ENCODE measurements at places on chromosomes 2 and 18. TPM values are rescaled to one million over a fixed set of nuclear protein-coding genes. Genes with fewer than 3 reads are reported as not detected.

DNA sequence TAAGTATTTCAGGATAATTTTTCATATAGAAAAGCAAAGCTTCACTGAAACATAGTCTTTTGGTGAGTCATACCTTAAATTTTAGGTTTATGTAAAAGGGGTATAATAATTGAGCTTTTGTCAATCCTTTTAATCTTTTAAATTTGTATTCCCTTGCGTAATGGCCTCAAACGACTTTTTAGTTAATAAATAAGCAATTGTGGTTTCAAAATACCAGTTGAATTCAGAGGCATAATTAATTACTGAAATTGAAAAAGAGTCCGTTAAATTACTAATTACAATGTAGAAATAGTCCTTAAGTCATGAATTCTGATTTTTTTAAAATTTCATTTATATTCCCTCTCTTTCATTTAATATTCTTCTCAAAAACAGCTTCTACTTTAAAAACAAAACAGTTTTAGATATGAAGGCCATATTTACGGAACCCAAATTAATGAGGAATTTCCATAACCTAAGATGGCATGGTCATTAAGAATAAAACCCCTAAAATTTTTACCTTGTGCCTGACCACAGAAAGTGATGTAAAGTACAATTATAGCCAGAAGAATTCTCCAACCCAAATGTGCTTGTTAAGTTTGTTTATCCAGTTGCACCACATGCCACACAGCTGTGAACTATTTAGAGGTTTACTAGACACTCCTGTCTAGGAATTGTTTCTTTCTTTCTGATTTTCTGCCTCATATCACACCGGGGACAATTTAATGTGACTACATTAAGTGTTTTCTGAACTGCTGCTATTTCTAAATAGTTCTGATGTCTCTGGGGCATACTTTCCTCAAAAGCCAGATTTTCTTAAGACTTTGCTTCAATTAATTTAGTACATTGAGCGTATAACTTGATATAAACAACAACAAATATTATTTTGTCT is 60.7 kb upstream of the ITGA4 start:
- no peak for DNase-seq
- no peak overlapping the region for H3K4me3 ChIP-seq
- H3K27me3 ChIP-seq, result no peaks in the 10 kb centered on the region
- no peaks in the 10 kb centered on the region for H3K36me3 ChIP-seq

- H3K27me3 ChIP-seq, result peaks cover 18% of the 10 kb centered on the region
- no peak overlapping the region for H3K4me3 ChIP-seq
- no peaks in the 10 kb centered on the region for H3K4me1 ChIP-seq
- DNase-seq, result no peak
Observed at GRCh38 chr2:176845718-176846117, 366.9 kb upstream of the HNRNPA3 start.

GRCh38 chr2:154455166-154455565 is 243.3 kb upstream of the KCNJ3 start:
- no peak overlapping the region for H3K27ac ChIP-seq
- DNase-seq, result no peak
- no peaks in the 10 kb centered on the region for H3K4me1 ChIP-seq
- no peaks in the 10 kb centered on the region for H3K36me3 ChIP-seq
- no peak overlapping the region for H3K4me3 ChIP-seq

GRCh38 chr2:160328811-160329527 is 128.9 kb upstream of the ITGB6 start:
- peaks cover 45% of the 10 kb centered on the region for H3K4me1 ChIP-seq
- no peak overlapping the region for H3K4me3 ChIP-seq
- no peak for DNase-seq

GRCh38 chr2:80050246-80050645 is 254.3 kb downstream of the LRRTM1 start:
- DNase-seq, result no peak
- no peaks in the 10 kb centered on the region for H3K36me3 ChIP-seq
- H3K4me3 ChIP-seq, result no peak overlapping the region
- no peaks in the 10 kb centered on the region for H3K27me3 ChIP-seq
- no peaks in the 10 kb centered on the region for H3K4me1 ChIP-seq
- no peak overlapping the region for H3K27ac ChIP-seq

- peaks cover 20% of the 10 kb centered on the region for H3K27me3 ChIP-seq
- no peak overlapping the region for H3K4me3 ChIP-seq
- H3K36me3 ChIP-seq, result no peaks in the 10 kb centered on the region
- peak; percentile 9 for DNase-seq
Observed at GRCh38 chr2:129812071-129812470, 167.4 kb upstream of the RAB6C start.

DNA sequence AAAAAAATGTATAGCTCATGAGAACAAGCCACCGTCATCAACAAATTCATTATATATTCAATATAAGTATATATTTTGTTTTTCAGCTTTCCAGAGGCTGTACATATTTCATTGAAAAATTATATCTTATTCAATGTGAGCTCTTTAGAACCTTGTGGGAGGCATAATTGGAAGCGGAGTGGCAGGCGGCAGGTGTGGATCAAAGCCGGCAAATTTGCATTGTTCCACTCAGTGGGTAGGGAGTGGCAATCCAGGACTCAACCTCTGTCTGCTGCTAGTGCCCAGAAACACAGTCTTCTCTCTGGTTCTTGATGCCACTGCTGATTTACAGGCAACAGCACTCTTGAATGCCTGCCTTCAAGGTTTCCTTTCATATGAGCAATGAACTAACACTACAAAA is 46.9 kb downstream of the GCA start:
- no peaks in the 10 kb centered on the region for H3K36me3 ChIP-seq
- DNase-seq, result no peak
- H3K4me3 ChIP-seq, result no peak overlapping the region
- peaks cover 18% of the 10 kb centered on the region for H3K4me1 ChIP-seq
- H3K27me3 ChIP-seq, result no peaks in the 10 kb centered on the region

- H3K4me1 ChIP-seq, result no peaks in the 10 kb centered on the region
- no peaks in the 10 kb centered on the region for H3K36me3 ChIP-seq
- H3K27ac ChIP-seq, result no peak overlapping the region
- H3K27me3 ChIP-seq, result no peaks in the 10 kb centered on the region
Observed at GRCh38 chr2:123652320-123652719, 372.8 kb upstream of the CNTNAP5 start.

GRCh38 chr18:998936-999335 is 94.3 kb downstream of the ADCYAP1 start:
- no peaks in the 10 kb centered on the region for H3K4me1 ChIP-seq
- H3K27ac ChIP-seq, result no peak overlapping the region
- DNase-seq, result no peak
- no peak overlapping the region for H3K4me3 ChIP-seq
- peaks cover 9% of the 10 kb centered on the region for H3K27me3 ChIP-seq
- H3K36me3 ChIP-seq, result no peaks in the 10 kb centered on the region

- no peak overlapping the region for H3K4me3 ChIP-seq
- DNase-seq, result no peak
- H3K4me1 ChIP-seq, result no peaks in the 10 kb centered on the region
- no peaks in the 10 kb centered on the region for H3K27me3 ChIP-seq
- H3K27ac ChIP-seq, result no peak overlapping the region
Observed at GRCh38 chr2:83686863-83687262, 772.2 kb downstream of the SUCLG1 start.

GRCh38 chr2:143144813-143145455 is 15.7 kb downstream of the ARHGAP15 start:
- H3K36me3 ChIP-seq, result no peaks in the 10 kb centered on the region
- no peak overlapping the region for H3K27ac ChIP-seq
- H3K4me3 ChIP-seq, result no peak overlapping the region
- no peaks in the 10 kb centered on the region for H3K4me1 ChIP-seq
- no peak for DNase-seq
- no peaks in the 10 kb centered on the region for H3K27me3 ChIP-seq

GRCh38 chr18:34493566-34494358 is 216.3 kb upstream of the DTNA start:
- no peak overlapping the region for H3K27ac ChIP-seq
- H3K4me1 ChIP-seq, result no peaks in the 10 kb centered on the region
- H3K36me3 ChIP-seq, result peaks cover 18% of the 10 kb centered on the region
- DNase-seq, result peak; percentile 44
- H3K4me3 ChIP-seq, result peak overlapping the region; percentile 70
- H3K27me3 ChIP-seq, result peaks cover 8% of the 10 kb centered on the region

DNA sequence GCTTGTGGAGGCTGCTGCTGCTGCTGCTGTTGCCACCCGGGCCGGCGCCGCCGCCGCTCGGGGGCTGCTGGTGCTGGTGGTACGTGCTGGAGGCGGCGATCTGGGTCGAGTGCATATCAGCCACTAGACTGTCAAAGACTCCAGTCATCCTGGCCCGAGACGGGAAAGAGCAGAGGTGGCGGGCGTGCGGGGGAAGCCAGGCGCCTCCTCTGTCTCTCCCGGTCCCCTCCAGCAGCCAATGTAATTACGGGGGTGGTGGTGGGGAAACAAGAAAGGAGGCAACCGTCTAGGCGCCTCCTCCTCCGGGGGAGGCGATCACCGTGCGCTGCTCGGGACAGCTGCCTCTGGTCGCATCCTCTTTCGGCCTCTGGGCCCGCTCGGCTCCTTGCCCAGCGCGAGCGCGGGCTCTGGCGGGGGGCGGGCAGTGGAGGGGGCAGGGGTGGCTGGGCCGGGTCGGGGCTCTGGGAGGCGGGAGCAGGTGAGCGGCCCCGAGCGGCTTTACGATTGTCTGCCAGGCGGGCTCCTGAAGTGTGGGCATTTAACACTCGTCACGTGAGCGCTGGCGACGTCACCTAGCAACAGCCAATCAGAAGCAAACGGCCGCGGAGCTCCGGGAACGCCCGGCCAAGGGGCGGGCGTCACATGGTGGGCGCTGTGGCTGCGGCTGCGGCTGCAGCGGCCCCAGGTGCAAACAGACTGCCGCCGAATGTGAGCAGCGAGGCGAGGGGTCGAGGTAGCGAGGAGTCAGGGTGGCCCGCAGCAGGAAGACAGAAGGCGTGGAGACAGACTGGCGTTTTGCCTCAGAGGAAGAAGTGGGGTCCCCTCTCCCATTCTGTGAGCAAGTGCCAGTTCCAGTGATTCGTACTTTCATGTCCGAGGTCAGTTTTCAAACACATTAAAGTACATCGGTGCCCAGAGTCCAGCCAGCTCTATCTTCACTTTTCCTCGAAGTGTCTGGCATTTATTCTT is at the start of gene DLX2:
DLX2 (minus strand) TSS at position 510 of the 969 bp plus-strand sequence; CDS start at position 148, 362 bp downstream.
- H3K4me1 ChIP-seq, result peaks cover 39% of the 10 kb centered on the region
- H3K27ac ChIP-seq, result peak within 1 kb of the TSS; percentile 83
- H3K27me3 ChIP-seq, result peaks cover 64% of the 10 kb centered on the region
- peak within 1 kb of the TSS; percentile 98 for H3K4me3 ChIP-seq
- peaks cover 24% of the 10 kb centered on the region for H3K36me3 ChIP-seq

DNA sequence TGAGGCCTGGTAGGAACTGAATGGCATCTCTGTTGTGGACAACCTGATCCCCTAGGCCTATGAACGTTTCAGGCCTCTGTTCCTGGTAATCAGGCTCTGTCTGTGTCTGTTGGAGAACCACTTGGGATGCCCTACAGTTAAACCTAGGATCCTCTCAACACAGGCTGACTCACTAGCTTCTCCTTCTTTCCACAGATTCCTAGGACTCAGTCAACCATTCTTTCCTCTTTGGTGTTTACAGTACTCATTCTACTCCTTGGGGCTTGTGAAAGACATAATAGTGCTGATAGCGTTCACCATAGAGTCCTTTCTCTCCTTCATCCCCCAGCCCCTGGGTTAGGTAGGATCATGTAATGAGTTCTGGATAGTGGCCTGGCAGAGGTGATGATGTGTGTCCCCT is 544.3 kb downstream of the METTL4 start:
- DNase-seq, result no peak
- H3K4me3 ChIP-seq, result no peak overlapping the region
- no peaks in the 10 kb centered on the region for H3K36me3 ChIP-seq

- DNase-seq, result no peak
- H3K27me3 ChIP-seq, result no peaks in the 10 kb centered on the region
- H3K27ac ChIP-seq, result no peak overlapping the region
- peaks cover 8% of the 10 kb centered on the region for H3K4me1 ChIP-seq
Observed at GRCh38 chr2:62511636-62512035, 5.6 kb upstream of the TMEM17 start.

DNA sequence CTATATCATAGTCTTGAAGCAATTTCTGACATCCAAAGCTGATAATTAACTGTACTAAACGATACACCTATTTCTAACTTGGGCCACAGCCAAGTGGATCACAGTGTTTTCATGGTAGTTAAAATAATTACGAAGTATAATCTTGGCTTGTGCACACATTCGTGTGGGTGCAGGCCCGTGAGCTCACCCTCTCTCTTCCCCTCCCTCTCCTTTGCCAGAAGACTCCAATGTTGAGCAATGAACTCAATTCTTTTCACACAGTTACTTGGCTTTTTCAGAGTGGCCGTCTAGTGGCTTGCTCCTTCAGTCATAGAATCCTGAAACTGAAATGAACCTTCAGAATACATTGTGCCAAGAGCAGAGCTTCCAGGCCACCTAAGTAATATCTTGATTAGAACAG is 178.7 kb downstream of the NCKAP5 start:
- H3K4me1 ChIP-seq, result no peaks in the 10 kb centered on the region
- no peak overlapping the region for H3K27ac ChIP-seq
- DNase-seq, result no peak

GRCh38 chr2:25572638-25573037 is 100.7 kb downstream of the DTNB start:
- no peak for DNase-seq
- H3K27me3 ChIP-seq, result no peaks in the 10 kb centered on the region
- no peak overlapping the region for H3K4me3 ChIP-seq
- no peak overlapping the region for H3K27ac ChIP-seq
- H3K36me3 ChIP-seq, result no peaks in the 10 kb centered on the region
- no peaks in the 10 kb centered on the region for H3K4me1 ChIP-seq

- DNase-seq, result no peak
- no peaks in the 10 kb centered on the region for H3K4me1 ChIP-seq
- no peak overlapping the region for H3K27ac ChIP-seq
- no peaks in the 10 kb centered on the region for H3K36me3 ChIP-seq
Observed at GRCh38 chr2:104371087-104371781, 482.7 kb upstream of the POU3F3 start.

CCBE1 gene
- total RNA-seq, result 0.12 TPM

TWIST2 gene
- total RNA-seq, result not detected

ALK gene
- not detected for total RNA-seq

CSRNP3 gene
- 0.86 TPM for total RNA-seq

KCNG2 gene
- total RNA-seq, result not detected

ZEB2 gene
- 0.32 TPM for total RNA-seq

NUP35 gene
- 38.5 TPM for total RNA-seq

CCDC74A gene
- total RNA-seq, result 2.0 TPM

ASB18 gene
- total RNA-seq, result not detected

VWA3B gene
- not detected for total RNA-seq
